Hematopoietic multipotent progenitor cell treated with erythropoietin and hydrocortisone succinate and interleukin-3 and kit ligand, for 8 days (in vitro differentiated cells): ENCODE measurements at places on chromosomes 7 and 10.

DNA sequence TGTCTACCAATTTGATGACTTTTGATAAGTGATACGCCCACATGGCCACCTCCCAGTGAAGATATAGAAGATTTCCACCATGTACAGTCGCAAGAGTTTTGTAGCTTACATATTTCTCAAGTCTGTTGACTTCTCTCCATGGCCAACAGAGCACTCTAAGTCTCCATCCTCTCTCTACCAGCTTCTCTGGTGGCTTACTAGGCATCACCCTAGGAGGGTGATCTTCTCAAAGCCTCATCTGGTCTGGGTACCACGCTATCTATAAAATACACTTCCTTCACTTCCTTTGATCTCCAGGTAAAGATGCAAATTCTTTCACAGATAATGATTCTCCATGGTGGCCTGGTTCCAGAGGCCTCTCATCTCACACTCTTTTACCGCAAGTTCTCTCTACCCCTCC is 49.9 kb downstream of the CALN1 start:
- DNase-seq = no peak

GRCh38 chr7:16657656-16658279 is 11.8 kb downstream of the BZW2 start:
- DNase-seq = peak; percentile 79

DNA sequence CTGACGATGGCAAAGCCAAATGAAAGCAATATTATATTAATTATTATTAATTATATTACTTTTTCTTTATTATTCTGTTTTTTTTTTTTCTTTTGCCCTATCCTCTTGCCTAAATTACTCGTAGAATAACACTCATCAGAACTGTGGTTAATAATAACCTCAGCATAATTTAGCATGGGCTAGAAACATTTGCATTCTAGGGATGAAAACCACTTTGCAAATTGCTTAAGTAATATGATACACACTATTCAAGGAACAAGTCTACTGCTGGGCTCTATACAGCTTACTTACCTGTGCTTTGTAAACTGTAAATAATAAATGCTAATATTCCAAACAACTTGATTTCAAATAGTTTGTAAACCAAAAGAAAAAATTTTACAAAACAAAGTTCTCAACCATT is 375.8 kb downstream of the HGF start:
- DNase-seq = no peak

DNA sequence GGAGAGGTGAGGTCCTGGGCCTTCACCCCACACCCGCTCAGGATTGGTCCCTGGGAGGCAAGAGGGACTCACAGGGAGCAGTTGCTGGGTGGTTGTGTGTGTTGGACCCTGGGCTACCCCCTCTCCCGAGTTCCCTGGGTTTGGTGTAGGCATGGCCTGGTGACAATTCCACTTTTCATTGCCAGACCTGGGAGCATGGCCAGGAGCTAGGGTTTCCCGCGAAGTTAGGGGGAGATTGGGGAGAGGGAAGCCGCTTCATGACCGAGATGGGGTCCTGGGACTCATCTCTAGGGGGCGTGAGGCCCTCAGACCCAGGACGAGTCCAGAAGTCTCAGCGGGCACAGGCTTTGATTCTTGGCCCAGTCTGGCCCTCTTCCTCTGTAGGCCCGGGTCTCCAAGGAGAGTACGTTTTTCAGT is 606 bp downstream of the PALD1 start:
- no peak for DNase-seq

- DNase-seq = peak; percentile 12
These were observed 122.2 kb upstream of the LRGUK start for GRCh38 chr7:134004829-134005505.

- DNase-seq = no peak
These were observed 57.3 kb upstream of the GSAP start for GRCh38 chr7:77473229-77474005.

DNA sequence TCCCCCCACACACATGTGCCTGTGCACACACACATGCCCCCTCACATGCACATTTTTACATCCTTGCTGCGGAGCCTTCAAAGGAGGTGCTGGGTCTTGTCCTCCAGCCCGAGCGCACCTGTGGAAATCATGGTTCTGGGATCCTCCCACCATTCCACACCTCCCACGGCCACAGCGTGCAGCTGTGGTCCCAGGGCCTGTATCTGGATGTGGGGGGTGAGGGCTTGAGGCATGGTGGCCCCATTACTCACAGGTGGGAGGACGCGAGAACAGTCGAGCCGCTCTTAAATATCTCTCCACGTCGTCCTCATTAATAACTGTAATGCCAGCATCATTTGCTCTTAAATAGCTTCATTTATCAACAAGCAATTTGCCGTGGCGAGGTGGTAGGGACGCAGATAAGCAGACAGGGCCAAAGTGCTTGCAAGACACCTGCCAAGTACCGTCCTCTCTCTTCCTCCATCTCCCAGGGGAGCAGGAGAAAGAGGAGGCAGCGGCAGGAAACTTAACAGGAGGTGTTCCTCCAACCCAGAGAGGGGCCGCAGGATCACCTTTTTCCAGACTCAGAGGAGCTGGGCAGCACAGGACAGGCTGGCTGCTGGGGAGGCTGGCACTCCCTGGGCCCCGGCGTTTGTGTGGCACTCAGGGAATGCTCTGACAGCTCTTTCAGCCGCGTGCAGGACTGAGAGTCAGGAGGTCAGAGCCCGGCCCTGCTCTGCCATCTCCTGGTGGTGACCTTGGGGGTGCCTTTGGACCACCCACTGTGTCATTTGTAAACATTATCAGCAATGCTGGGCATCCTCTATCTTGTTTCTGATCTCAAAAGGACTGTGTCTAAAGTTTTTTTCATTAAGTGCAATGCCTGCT is 87.4 kb downstream of the CDH23 start:
- no peak for DNase-seq

GRCh38 chr10:44065788-44066526 is 318.9 kb downstream of the CXCL12 start:
- DNase-seq = no peak

GRCh38 chr7:87036985-87037384 is 22.5 kb downstream of the ELAPOR2 start:
- DNase-seq = no peak

DNA sequence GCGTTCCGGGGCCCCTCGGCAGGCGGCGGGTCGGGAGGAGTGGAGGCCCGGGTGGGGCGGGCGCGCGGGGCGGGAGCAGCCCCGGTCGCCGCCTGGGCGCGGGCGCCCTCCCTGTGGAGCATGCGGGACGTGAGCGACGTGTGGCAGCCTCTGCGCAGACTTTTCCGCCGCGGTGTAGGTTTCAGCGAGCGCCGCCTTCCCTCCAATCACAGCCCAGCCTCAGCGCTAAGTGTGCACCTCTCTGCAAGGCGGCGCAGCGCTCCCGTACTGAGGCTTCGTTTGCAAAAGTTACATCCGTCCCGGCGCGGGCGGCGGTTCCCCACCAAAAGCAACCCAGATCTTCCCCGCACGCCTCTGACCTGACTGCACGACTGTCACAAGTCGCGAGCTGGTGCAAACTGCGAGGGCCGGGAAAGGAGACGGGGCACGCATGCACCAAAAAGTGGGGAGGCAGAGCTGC is 1.2 kb upstream of the PFKFB3 start:
- DNase-seq = no peak

- no peak for DNase-seq
These were observed 892.0 kb upstream of the AUTS2 start for GRCh38 chr7:68706291-68706690.

- DNase-seq = no peak
These were observed 37.1 kb downstream of the CCDC71L start for GRCh38 chr7:106623853-106624252.

GRCh38 chr7:44720301-44720700 is 28.3 kb upstream of the ZMIZ2 start:
- no peak for DNase-seq
